ENCODE measurements at places on chromosomes 6 and 20.

GRCh38 chr6:112511441-112511840, 164.3 kb downstream of the RFPL4B start:
- DNase-seq, result no peak

DNA sequence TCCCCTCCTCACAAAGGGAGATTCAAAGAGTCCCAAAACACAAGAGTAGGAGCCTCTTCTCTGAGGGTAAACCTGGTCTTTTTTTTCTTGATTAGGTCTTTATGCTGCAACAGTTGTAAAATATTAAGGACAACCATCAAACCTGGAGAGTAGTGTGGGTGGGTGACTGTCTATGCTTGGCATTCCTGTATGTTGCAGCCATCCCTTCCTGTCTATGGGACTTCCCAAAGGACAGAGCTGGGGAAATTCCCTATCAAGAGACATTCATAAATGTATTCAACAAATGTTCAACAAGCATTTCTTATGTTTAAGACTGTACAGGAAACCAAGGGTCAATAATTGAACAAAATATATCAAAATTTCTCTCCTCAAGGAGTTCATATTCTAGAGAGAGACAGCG, 5.5 kb downstream of the BTN2A2 start:
- DNase-seq, result no peak

GRCh38 chr6:53786832-53787231, 8.0 kb upstream of the LRRC1 start:
- no peak for DNase-seq

- no peak for DNase-seq
These were observed 114.8 kb upstream of the MARCKS start for GRCh38 chr6:113742342-113742741.

DNA sequence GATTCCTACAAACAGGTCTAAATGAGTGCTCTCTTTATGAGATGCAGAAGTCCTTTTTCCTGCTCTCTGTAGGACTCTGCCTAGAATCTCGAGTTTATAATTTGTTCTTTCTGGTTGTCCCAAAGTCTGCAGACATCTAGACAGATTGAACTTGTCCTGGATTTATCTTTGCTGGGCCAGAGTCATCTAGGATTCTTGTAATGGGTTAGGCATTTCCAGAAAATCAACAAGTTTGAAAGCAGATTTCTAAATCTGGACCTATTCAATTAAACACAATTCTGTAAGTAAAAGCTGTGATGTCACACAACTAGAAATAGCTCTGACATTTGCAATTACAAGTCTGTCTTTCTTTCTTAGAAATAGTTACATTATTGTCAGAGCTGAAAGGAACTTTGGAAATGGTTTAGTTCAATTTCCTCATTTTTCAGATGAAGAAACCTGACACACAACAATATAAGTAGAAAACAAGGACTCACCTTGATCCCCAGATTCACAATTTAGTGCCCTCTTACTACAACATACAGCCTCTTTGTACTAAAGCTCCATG, 4.2 kb upstream of the RSPO3 start:
- no peak for DNase-seq

- no peak for DNase-seq
These were observed 107.0 kb upstream of the DST start for GRCh38 chr6:56749632-56750151.

GRCh38 chr6:34075906-34076305, 70.0 kb downstream of the GRM4 start:
- DNase-seq, result no peak

DNA sequence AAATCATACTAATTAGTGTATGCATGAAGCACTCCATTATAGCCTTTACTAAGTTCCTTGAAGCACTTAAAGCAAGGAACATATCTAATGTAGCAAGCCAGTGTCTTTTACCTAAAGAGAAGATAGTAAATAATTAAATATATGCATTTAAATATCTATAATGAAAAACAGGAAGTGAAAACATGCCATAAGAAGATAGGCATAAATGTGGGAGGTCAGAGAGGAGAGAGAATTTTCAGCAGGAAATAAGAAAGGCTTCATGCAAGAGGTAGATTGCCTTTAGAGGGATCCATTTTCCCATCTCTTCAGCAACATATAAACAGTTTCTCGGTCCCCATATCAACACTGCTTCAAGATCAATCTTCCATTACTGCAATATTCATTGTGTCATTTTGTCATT, 599.8 kb downstream of the FRK start:
- DNase-seq, result no peak

Measured in right atrium auricular region (tissue), 2 donors.